ENCODE measurements at places on chromosomes 5 and 9.

DNA sequence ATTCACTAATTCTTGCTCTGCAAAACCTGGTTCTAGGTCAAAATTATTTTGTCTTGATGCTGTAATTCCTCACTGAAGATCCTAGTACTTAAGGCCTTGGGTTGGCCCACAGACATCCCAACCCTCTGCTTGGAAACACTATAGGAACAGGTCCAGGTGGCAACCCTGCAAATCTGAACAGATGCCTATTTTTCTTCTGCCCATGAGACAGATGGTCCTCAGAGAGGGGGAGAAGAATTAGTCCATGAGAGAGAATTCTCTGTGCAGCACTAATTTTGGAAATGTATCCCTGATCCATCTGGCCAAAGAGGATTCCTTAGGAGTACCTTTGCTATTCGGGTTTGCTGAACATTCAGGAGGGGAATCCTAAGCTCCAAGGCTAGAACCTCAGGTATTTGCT is 156.3 kb downstream of the ELAVL2 start:
- no peak for DNase-seq

DNA sequence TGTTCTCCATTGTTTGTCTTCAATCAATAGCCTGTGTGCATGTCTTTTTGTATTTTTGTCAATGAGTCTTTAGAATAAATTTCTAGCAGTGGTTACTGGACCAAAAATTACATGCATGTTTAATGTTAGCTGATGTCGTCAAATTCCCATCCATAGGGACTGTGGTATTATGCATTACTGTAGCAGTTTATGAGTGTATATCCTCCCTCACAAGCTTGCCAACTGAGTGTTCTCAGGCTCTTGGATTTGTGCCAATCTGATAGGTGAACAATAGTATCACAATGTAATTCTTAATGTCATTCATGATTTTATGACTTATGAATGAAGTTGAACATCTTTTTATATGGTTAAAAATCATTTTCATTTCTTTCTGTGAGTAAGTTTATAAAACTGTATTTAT is 13.0 kb downstream of the SNX24 start:
- peak; percentile 23 for DNase-seq

- DNase-seq, result peak; percentile 67
Measured at GRCh38 chr9:112535301-112535700, 48.7 kb downstream of the KIAA1958 start.

- peak; percentile 52 for DNase-seq
Measured at GRCh38 chr5:172454358-172455086, at the start of gene SH3PXD2B. Gene SH3PXD2B (minus strand): TSS chr5:172454525. CDS start chr5:172454352, 173 bp downstream.

DNA sequence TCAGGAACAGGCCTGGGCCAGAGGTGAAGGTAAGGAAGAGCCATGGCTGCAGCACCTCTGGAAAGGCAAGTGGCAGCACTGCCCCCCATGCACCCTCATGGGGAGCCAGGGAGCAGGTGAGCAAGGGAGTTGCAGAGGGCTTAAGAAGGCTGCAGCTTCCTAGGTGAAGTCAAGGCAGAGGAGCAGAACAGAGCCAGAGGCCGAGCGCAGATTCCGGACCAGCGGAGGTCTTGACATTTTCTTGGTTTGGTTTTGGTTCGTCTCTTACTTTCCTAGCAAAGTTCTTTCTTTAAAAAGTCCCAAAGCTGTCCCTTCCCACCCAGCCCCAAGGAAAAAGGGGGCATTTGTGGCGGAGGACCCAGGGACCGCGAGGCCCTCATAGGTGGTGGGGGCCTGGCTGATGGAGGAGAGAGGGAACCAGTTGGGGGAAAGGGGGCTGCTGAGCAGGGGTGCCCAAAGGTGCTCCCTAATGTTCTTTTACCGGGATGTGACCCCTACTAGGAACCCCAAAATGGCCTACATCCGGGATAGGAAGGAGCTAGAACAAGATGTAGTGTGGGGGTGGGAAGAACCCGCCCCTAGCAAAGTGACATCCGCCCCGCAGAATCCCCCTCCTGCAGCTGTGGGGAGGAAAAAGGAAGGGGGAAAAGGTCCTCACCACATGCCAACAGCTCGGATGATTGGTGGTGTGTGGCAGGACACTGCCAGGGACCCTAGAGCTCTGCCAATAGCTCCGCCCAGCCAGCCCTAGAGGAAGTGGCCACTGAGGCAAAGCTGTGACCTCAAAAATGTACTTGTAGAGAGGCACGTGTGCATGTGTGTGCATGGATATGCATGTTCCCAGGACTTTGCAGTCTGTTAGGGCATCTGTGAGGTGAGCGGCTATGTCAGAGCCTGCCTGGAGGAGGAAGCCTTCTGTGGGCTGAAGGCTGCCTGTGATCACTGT is 914 bp upstream of the CD72 start:
- DNase-seq, result peak; percentile 13

DNA sequence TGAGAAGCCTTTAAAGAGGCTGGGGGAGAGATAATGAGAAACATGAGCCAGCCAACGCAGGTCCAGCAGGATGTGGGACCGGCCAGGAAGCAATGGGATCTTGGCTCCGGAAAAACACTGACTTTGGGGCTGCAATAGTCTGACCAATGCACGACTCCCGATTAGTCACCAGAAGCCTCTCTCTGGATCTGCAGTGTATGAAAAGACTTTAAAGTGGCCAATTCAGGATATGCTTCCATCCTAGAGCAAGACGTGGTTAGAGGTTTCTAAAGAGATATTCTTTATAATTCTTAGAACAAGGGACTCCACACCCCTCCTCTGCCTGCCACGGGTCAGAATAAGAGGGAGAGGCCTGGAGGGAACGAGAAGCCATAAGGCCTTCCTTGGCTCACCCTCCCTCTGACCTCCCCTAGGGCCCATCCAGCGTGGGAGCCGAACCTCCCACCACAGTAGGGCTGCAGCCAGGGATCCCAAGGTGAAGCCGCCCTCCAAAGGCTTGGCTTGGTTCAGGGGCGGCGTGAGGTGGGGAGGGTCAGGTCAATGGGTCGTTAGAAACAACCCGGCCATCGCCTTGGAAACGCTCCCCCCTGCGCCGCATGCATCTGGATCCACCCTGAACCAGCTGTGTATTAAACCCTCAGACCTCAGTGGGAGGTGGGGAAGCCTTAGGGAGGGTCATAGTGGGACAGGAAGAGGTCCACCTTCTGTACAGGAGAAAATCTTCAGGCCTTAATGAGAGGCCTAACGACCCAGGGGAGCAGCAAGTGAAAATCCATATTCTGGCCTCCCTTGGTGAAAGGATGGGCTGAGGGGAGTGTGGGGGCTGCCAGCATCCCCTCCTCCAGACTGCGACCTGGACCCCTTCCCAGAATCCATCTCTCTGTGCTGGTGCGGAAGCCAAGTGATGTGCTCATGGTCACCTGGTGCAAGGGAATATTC is 11.1 kb downstream of the FGF1 start:
- DNase-seq, result peak; percentile 64

GRCh38 chr5:29024052-29024451 is 1985.7 kb upstream of the CDH9 start:
- no peak for DNase-seq

DNA sequence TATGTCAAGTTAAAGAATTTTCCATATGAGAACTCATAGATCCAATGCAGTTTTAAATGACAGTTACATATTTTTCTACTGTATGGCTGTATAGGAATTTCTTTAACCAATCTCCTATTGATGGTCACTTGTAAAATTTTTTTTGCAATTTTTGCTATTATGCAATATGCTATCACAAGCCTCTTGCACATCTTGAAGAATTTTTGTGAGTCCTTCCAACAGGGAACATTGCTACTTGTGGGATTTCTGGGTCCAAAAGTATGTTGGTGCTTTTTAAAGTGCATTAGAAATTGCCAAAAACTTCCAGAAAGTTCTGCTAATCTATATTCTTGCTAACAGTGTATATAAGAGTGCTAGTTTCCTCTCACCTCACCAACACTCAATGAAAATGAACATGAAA is 65.1 kb downstream of the NPR3 start:
- DNase-seq, result no peak

DNA sequence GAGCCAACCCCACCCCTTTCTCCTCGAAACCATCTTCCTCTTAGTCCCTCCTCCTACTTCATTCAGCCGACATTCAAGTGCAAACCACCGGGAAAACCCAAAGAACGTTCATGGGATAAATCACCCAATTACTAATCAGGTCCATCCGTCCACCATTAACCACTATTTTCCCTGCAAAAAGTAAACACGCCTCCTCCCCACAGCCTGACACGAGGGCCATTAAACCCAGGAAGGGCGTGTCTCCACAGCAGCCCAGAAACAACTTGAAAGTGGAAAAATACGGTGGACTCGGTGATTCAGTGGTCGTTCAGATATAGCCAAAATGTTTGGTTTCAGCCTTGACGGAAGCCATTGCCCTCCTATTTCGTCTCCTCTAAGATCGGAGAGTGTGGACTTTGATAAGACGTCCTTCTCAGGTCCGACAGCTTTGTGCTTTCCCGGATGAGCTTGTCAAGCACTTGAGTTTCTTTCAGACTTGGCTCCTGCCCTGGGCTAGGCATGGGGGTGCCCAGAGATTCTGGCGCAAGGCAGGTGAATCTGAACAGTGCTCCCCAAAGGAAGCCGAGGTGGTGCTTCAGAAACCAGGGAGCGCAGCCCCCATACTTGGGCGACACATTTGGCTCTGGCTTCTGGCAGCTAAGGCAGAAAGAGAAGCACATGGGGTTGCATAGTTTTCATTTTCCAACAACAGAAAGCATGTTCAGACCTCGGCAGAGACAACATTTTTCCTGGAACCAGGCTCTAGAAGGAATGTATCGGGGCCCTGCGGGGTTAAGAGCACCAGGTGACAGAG is 56.6 kb downstream of the SMIM23 start:
- no peak for DNase-seq

- DNase-seq, result no peak
Measured at GRCh38 chr9:89455356-89455824, 42.5 kb downstream of the SEMA4D start.

DNA sequence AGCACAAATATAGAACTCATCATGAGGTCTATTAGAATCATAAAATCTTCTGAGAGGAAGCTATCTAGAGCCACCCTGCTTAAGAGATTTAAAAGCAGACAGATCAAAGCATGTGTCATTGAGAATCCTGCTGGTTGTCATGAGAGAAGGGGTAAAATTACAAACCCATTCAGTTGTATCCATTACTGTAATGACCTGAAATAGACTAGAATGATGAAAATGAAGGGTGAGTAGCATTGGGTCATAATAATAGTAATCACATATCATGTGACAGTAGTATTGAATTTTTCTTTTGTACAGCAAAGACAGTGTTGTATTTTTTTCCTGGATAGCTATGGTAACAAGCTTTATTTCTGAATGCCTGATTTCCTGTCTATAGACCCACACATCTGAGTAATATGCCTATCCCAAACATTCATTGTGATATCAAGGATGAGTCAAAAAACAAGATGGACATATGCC is 149.0 kb downstream of the PDE4D start:
- peak; percentile 86 for DNase-seq

- DNase-seq, result peak; percentile 17
Measured at GRCh38 chr5:141172381-141173204, at the start of gene PCDHB7. Gene PCDHB7 (plus strand): TSS chr5:141172644. CDS start chr5:141172836, 192 bp downstream.

DNA sequence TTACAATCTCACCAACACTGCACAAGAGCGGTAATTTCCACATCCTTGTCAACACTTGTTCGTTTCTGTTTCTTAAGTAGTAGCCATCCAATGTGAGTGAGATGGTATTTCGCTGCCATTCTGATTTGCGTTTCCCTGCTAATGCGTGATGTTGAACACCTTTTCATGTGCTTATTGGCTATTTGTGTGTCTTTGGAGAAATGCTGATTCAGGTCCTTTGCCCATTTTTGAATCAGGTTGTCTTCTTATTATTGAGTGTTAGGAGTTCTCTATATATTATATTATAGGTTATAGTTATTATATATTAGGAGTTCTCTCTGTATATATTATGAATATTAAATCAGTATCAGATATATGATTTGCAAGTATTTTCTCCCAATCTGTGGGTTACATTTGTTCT is 59.9 kb upstream of the IRX4 start:
- DNase-seq, result no peak

- no peak for DNase-seq
Measured at GRCh38 chr5:13339093-13339492, 605.4 kb downstream of the DNAH5 start.

- no peak for DNase-seq
Measured at GRCh38 chr5:95919658-95920057, 42.0 kb downstream of the ELL2 start.

- DNase-seq, result no peak
Measured at GRCh38 chr9:107759823-107760166, 270.2 kb upstream of the KLF4 start.

GRCh38 chr5:132364319-132364718 is 5.2 kb upstream of the SLC22A5 start:
- peak; percentile 81 for DNase-seq

- DNase-seq, result peak; percentile 94
Measured at GRCh38 chr9:134641173-134641989, at the start of gene COL5A1. Gene COL5A1 (plus strand): TSS chr9:134641803. CDS start chr9:134642188, 385 bp downstream.

GRCh38 chr9:92486371-92486770 is 4.1 kb upstream of the ASPN start:
- peak; percentile 33 for DNase-seq

- DNase-seq, result no peak
Measured at GRCh38 chr5:4420177-4420576, 720.0 kb upstream of the ADAMTS16 start.

DNA sequence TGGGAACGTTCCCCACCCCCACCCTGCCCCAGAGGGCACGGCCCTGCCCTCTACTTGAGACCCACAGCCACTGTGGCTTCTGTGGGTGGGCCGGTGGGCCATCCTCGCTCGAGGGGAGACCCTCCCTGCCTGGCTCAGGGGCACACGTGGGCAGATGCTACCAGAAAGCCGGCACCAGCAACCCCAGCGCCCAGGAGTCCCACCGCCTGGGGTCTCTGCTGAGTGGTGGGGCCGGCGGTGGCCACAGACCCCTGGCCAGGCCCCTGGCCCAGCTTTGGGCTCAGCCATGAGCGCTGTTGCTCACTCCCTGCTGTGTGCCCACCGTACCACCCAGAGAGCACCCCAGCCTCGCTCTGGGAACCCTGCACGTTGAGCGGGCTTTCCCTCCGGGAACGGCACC is 16.5 kb upstream of the NRARP start:
- no peak for DNase-seq

GRCh38 chr9:134223091-134223490 is 58.7 kb upstream of the RNU6ATAC start:
- peak; percentile 34 for DNase-seq

- peak; percentile 86 for DNase-seq
Measured at GRCh38 chr9:72856972-72857623, 95.8 kb downstream of the ALDH1A1 start.

DNA sequence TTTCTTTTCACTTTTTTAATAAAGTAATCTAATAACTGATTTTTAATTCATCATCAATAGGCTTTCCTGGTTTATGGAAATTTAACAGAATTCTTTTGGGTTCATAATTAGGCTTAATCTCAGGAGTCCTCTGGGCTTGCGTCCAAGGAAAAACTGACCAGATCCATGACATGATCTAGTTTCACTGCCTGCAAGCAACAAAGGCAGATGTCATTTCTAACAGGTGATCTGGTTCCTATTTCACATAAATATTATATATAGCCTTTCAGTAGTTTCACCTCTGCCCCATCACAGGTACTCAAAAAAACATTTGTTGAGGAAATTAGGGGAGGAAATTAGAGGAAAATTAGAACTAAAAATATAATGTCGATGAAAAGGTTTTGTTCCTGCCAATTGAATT is 126.4 kb downstream of the FBXL17 start:
- no peak for DNase-seq

GRCh38 chr5:16090270-16090669 is 89.3 kb downstream of the MARCHF11 start:
- no peak for DNase-seq
